DMS 273 treated with DMSO at 0.1 percent for 48 hours (cell line): ENCODE measurements at places on chromosomes 13 and 19.

DNA sequence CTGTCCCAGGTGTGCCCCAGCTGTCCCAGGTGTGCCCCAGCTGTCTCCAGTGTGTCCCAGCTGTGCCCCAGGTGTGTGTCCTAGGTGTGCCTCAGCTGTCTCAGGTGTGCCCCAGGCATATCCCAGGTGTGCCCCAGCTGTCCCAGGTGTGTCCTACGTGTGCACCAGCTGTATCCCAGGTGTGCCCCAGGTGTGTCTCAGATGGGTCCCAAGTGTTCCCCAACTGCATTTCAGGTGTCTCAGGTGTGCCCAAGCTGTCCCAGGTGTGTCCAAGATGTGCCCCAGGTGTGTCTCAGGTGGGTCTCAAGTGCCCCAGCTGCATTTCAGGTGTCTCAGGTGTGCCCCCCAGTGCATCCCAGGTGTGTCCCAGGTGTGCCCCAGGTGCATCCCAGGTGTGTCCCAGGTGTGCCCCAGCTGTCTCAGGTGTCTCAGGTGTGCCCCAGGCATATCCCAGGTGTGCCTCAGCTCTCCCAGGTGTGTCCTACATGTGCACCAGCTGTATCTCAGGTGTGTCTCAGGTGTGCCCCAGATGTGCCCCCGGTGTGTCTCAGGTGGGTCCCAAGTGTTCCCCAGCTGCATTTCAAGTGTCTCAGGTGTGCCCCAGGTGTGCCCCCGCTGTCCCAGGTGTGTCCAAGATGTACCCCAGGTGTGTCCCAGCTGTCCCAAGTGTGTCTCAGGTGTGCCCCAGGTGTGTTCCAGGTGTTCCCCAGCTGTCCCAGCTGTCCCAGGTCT, 1.3 kb upstream of the GRK1 start:
- no peak for DNase-seq

GRCh38 chr13:95955255-95955654, 97.9 kb downstream of the UGGT2 start:
- no peak for DNase-seq

- peak; percentile 63 for DNase-seq
These were observed 730 bp upstream of the ABCC4 start for GRCh38 chr13:95301968-95302393.

GRCh38 chr13:25783601-25784024, 268.2 kb downstream of the SHISA2 start:
- peak; percentile 36 for DNase-seq

- no peak for DNase-seq
These were observed 54.5 kb downstream of the RASA3 start for GRCh38 chr13:114077933-114078325.

DNA sequence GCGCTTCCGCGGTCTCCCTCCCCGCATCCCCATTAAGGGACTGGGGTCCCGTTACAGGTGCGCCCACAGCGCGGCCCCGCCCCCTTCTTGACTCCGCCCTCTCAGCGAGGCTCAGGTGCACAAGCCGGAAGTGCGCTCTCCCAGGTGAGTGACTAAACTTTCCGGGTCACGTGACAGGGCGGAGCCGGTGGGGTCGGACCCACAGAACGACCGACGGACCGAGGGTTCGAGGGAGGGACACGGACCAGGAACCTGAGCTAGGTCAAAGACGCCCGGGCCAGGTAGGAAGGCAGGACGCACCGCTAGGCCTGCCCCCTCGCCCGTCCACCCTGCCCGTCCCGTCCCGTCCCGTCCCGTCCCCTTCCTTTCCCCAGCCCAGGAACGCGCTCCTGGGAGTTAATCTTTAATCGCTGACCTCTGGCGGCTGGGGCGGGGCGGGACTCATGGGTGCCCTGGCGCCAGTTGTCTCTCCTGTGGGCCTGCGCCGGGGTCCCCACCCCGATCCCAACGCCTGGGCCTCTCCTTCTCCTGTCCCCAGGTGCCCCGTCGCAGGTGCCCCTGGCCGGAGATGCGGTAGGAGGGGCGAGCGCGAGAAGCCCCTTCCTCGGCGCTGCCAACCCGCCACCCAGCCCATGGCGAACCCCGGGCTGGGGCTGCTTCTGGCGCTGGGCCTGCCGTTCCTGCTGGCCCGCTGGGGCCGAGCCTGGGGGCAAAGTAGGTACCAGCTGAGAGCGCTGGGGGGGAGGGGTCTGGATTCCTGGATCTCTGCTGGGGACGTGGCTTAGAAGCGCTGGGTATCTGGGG, at the start of gene CRB3:
CRB3 (plus strand) TSS at position 202 of the 804 bp plus-strand sequence; CDS start at position 633, 431 bp downstream.
- DNase-seq, result no peak

DNA sequence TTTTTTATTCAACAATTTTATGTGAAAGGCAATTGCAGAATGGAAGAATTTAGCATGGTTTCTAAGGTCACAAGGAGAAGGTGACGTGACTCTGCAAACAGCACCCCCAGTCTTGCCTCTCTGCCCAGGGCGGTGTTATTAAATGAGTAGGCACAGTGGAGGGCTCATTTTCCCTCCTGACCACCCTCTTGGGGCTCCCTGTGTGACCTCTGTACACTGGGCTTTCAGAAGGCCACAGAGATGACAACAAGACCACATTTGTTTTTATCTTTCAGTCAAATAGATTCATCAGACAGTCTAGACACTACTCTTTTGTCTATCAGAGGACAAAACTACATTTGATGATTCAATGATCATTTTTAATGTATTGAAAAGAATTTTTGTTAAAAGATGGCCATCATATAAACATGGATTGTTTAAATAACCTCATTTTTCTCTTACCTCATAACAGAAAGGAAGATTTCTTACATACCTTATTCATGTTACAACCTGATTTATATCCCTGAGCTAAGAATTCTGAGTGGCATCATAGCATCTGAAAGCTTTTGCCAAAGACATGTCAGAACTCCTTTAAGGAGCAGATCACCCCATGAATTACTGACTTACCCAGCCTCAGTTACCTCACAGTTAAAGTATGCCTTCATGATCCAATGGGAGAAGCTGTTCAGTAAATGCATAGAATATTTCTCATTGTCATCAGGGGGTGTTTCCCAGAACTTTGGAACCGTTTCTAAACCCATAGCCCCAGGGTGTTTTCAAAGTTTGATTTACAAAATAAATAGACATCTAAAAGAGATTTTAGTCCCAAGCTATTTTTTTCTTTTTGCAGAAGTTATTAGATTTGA, 184.0 kb upstream of the RFC3 start:
- DNase-seq, result no peak

DNA sequence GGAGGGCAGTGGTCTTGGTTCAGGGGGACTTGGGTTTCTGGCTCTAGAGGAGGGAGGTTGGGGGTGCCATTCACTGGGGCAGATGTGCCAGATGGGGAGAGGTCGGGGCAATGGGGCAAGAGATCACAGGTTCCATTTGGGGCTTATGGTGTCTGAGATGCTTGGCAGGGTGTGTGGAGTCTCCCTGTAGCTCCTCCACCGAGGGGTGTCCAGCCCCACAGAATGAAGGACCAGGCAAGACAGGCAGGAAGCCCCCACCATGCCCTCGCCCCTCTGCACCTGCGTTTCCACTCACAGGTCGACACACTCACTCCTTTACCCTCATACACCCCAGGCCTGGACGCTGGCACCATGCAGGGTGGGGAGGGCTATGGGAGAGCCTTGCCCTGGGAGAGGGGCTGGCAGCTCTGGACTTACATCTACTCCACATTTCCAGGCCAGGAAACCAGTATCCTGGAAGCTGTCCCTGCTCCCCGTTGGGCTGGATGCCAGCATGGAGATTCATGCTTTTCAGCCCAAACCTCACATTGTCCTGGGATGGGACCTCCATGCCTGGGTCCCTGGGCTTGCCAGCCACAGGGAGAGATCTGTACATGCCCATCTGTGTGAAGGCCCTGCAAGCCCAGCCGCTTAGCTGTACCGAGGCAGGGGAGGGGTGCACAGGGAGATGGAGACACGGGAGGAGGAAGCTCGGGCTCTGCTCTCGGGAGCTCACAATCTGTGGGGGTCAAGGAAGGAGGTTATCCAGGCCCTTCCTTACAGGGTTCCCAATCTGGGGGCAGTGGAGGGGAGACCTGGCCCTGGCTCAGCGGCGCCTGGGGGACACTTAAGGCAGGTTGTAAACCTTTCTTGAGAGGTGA, 77.1 kb downstream of the CHST8 start:
- DNase-seq, result no peak

GRCh38 chr13:46801858-46802257, 4.9 kb upstream of the ESD start:
- DNase-seq, result no peak

DNA sequence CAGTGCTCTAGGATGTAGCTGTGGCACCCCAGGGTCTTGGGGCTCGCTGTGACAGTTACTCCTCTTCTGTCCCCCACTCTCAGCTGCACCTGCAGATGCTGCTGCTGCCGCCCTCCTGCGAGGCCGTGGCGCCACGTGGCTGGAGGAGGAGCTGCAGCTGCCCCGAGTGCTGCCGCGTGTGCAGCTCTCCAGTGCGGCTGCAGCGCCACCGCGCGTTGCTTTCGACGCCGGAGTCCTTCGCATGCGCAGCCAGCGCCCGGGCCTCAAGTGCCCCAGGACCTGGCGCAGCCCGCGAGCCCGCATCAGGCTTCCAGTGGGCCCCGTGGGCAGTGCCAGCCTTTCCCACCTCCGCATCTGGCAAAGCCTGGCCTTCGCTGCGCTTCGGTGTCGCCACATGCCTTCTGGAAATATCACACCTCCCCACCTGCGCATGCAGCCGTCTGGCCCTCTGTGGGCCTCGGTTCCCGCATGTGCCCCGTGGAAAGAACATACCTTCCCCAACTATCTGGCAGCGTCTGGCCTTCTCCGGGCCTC, 692 bp upstream of the ZNF580 start:
- DNase-seq, result no peak

- DNase-seq, result no peak
These were observed 30.4 kb downstream of the INTS6 start for GRCh38 chr13:51422484-51422883.

- no peak for DNase-seq
These were observed 130.1 kb downstream of the RGCC start for GRCh38 chr13:41587490-41587889.

DNA sequence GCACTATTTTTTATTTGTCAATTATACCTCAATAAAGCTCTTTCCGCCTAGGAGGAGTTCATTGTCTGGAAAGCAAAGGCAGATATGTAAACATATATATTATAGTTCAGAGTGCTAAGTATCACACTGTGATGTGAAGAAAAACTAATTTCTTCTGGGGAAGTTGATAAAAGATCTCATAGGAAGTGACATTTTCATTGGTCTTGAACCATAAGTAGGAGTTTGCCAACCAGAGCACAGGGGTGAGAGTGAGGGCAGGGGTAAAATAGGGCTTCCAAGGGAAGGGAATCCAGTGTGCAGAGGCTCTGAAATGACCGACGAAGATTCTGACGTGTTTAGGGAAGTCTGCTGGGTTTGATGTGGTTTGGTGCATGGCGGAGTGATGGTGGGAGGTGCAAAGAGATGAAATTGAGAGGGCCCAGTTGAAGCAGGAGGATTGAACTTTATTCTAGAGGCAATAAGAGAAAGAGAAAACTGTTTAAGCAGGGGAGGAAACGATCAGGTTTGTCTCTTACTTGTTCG, 780 bp upstream of the GTF2F2 start:
- DNase-seq, result no peak

GRCh38 chr13:71632206-71632605, 234.8 kb downstream of the DACH1 start:
- DNase-seq, result no peak

GRCh38 chr19:4678881-4679790, 9.0 kb upstream of the MYDGF start:
- DNase-seq, result no peak

GRCh38 chr13:75723901-75724300, 87.8 kb downstream of the LMO7 start:
- no peak for DNase-seq

DNA sequence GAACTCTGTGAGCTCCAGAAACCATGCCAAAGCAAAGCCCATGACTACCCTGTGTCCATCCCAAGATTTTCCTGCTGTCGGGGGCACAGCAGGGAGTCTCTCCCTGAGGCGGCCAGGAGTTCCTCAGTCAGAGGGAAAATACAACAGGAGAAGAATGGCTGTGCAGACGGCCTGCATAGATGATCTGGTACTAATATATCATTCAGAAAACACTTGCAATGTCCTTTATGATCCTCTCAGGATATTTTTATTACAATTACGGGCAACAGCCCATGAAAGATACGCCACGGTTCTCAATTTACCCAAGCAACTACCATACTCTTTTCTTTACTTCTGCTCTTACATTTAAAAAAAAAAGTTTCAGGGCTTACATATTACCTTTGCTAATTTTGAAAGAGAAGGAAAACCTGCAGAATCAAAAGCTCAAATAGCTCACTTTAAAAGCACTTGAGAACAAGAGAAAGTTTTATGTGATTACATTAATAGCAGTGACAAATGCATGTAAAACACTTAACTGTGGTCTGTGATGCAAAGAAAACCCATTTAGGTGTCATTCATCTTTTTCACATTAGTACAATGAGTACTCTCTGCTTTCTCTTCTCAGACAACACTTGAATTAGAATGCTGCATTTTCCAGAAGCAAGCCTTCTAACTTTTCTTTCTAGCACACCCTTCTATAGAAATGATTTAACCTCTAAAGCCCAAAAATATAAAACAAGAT, 460.8 kb downstream of the KLF5 start:
- DNase-seq, result no peak

DNA sequence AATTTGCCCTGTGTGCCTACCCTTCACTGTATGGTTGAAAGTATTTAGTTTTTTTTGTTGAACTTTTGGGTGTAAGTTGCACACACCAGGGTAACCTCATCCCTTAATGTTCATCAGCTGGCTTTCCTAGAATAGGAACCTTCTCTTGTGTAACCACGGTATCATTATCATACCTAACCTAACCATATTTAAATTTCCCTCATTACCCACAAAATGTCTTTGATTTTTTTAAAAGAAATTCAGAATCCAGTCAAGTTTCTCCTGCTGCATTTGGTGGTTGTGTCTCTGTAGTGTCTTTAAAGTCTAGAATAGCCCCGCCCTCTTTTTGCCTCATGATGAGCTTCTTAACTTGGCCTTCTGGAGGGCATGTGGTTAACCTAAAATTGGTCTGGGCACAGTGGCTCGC, 80.3 kb downstream of the RYR1 start:
- no peak for DNase-seq

GRCh38 chr13:91894316-91894715, 495.9 kb downstream of the GPC5 start:
- no peak for DNase-seq

DNA sequence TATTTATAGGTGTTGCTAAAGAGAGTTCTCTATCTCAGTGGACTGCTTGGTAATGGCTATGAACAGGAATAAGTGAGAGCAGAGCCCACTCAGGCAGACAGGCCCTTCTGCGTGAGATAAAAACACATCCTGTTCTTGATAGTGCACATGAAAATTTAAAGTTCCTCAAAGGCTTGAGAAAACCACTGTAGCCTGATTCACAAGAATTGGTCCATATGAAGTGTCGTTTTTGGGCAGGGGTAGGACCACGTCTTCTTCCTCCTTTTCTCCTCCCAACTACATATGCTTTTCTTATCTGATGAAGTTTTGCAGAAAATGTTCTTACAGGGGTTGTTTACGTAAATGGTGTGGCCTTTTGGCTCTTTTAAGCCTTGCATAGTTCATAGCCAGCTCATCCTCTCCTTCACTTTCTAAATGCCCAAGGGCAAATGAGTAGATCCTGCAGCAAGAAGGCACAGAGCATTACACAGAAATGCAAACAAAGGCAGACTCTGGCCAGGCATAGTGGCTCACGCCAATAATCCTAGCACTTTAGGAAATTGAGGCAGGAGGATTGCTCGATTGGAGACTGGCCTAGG, 53.8 kb downstream of the RNF6 start:
- DNase-seq, result no peak

GRCh38 chr13:77687799-77688198, 9.7 kb upstream of the SLAIN1 start:
- DNase-seq, result no peak
